ENCODE measurements at places on chromosomes 6 and 20. TPM values are rescaled to one million over a fixed set of nuclear protein-coding genes. Genes with fewer than 3 reads are reported as not detected.

DNA sequence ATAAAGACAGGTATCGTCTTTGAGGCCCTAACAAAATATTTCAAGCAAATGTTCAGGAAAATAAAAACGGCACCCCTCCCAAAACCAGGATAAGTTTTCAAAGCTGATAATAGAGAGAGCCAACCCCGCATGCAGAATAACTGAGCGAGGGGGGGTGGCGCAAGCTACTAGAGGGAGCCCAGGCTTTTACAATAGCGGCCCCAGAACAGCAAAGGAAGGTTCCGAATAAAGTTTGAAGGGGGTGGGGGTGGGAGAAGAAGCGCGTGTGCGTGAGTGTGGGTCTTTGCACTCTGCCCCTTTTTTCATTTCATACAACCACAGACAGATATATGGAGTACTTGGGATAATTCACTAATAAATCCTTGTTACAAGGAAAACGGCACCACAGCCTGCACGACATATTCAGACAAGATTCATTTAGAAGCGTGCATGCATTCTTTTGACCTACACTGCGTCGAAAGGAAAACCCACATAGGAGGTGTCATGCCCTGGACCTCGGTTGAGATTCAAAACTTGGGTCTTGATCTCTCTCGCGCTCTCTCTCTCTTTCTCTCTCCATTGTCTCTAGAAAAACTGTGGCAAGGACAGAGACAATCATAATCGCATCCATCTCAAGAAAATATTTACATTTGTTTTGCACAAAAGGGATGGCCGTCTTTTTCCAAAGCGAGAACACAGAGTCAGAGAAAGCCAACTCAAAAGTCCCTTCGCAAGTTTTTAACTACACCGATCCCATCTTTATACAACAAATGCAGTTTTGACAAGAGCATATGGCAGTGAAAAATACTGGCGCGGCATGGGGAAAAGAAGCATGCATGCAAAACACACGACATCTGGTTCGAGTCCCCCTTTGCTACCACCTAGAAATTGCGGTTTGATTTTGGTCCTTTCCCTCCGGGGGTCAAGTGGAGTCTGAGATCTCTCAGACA lies 1.6 kb downstream of the OLIG3 start:
- peaks cover 54% of the 10 kb centered on the region for H3K4me1 ChIP-seq
- H3K36me3 ChIP-seq: no peaks in the 10 kb centered on the region
- no peak for DNase-seq
- no peak overlapping the region for H3K27ac ChIP-seq
- H3K27me3 ChIP-seq: peaks cover 100% of the 10 kb centered on the region
- peak overlapping the region; percentile 34 for H3K4me3 ChIP-seq

- peaks cover 32% of the 10 kb centered on the region for H3K4me1 ChIP-seq
- no peak for DNase-seq
- peaks cover 5% of the 10 kb centered on the region for H3K36me3 ChIP-seq
- H3K4me3 ChIP-seq: no peak overlapping the region
These were observed 6.0 kb upstream of the RBM38 start for GRCh38 chr20:57384953-57385761.

The ZBP1 gene
- total RNA-seq: not detected

The THBD gene
- 13.8 TPM for total RNA-seq

GRCh38 chr20:4555188-4555890 lies 166.4 kb upstream of the PRND start:
- peaks cover 14% of the 10 kb centered on the region for H3K27me3 ChIP-seq
- H3K4me3 ChIP-seq: no peak overlapping the region
- H3K36me3 ChIP-seq: no peaks in the 10 kb centered on the region
- H3K4me1 ChIP-seq: no peaks in the 10 kb centered on the region
- no peak for DNase-seq
- no peak overlapping the region for H3K27ac ChIP-seq

DNA sequence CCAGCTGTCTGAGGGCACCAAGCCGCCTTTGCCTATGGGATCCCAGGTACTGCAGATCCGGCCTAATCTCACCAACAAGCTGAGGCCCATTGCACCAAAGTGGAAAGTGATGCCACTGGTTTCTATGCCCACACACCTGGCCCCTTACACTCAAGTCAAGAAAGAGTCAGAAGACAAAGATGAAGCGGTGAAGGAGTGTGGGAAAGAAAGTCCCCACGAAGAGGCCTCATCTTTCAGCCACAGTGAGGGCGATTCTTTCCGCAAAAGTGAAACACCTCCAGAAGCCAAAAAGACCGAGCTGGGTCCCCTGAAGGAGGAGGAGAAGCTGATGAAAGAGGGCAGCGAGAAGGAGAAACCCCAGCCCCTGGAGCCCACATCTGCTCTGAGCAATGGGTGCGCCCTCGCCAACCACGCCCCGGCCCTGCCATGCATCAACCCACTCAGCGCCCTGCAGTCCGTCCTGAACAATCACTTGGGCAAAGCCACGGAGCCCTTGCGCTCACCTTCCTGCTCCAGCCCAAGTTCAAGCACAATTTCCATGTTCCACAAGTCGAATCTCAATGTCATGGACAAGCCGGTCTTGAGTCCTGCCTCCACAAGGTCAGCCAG lies 283.0 kb downstream of the TSHZ2 start:
- H3K27me3 ChIP-seq: no peaks in the 10 kb centered on the region
- H3K36me3 ChIP-seq: no peaks in the 10 kb centered on the region
- H3K4me1 ChIP-seq: no peaks in the 10 kb centered on the region
- H3K27ac ChIP-seq: no peak overlapping the region

DNA sequence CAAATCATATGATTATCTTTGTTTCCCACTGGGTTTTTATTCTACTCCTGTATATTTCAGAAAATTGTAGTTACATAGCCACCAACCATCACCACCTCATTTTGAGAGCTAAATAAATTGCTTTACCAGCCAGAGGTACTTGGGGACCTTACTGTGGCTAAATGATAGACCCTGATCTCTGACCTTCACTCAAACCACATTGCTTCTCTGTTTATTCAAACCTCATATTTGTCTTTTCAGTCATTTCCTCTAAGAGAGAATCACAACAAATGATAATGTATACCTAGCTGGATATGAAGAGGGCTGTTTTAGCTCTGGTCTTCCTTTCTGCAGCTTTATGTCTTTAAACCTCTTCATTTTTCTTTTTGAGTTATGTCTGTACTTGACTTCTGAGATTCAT lies 142.8 kb downstream of the ADGB start:
- no peak for DNase-seq
- H3K4me1 ChIP-seq: no peaks in the 10 kb centered on the region
- H3K36me3 ChIP-seq: no peaks in the 10 kb centered on the region
- H3K27me3 ChIP-seq: no peaks in the 10 kb centered on the region
- H3K27ac ChIP-seq: no peak overlapping the region

The NKX2-4 gene
- total RNA-seq: not detected

The AKAP12 gene
- total RNA-seq: 13.1 TPM

The MUC22 gene
- 0.08 TPM for total RNA-seq

GRCh38 chr20:31764641-31765305 lies 25.7 kb downstream of the TPX2 start:
- no peaks in the 10 kb centered on the region for H3K27me3 ChIP-seq
- H3K4me3 ChIP-seq: no peak overlapping the region
- no peak overlapping the region for H3K27ac ChIP-seq
- H3K4me1 ChIP-seq: no peaks in the 10 kb centered on the region
- no peak for DNase-seq
- no peaks in the 10 kb centered on the region for H3K36me3 ChIP-seq

The C20orf202 gene
- 0.41 TPM for total RNA-seq

- H3K4me1 ChIP-seq: no peaks in the 10 kb centered on the region
- peaks cover 6% of the 10 kb centered on the region for H3K36me3 ChIP-seq
- peak overlapping the region; percentile 27 for H3K4me3 ChIP-seq
These were observed 124.6 kb downstream of the WDR27 start for GRCh38 chr6:169577236-169577635.

The FAM209B gene
- 0.47 TPM for total RNA-seq

GRCh38 chr6:119261944-119262284 lies 87.6 kb downstream of the MAN1A1 start:
- H3K27ac ChIP-seq: no peak overlapping the region
- DNase-seq: no peak
- H3K36me3 ChIP-seq: no peaks in the 10 kb centered on the region

The SGK1 gene
- total RNA-seq: 25.8 TPM

DNA sequence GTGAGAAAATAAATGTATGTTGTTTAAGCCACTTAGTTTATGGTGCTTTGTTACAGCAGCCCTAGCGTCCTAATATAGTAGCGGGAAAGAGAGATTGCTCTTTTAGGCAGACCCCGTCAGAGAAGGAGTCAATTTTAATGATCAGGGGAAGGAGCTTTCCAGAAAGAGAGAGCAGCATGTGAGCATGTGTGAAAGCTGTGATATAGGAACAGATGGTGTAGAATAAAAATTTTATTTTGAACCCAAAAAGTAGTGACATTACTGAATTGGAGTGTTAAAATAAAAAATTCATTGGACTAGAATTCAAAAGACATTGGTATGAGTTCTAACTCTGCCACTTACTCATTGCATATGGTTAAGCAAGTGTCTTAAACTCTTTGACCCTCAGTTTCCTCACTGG lies 119.8 kb downstream of the PDE7B start:
- no peak overlapping the region for H3K4me3 ChIP-seq
- peaks cover 13% of the 10 kb centered on the region for H3K4me1 ChIP-seq
- no peaks in the 10 kb centered on the region for H3K36me3 ChIP-seq
- H3K27me3 ChIP-seq: no peaks in the 10 kb centered on the region

GRCh38 chr6:106279179-106279578 lies 46.4 kb downstream of the ATG5 start:
- H3K4me3 ChIP-seq: no peak overlapping the region
- H3K27me3 ChIP-seq: no peaks in the 10 kb centered on the region
- no peak overlapping the region for H3K27ac ChIP-seq
- no peak for DNase-seq

DNA sequence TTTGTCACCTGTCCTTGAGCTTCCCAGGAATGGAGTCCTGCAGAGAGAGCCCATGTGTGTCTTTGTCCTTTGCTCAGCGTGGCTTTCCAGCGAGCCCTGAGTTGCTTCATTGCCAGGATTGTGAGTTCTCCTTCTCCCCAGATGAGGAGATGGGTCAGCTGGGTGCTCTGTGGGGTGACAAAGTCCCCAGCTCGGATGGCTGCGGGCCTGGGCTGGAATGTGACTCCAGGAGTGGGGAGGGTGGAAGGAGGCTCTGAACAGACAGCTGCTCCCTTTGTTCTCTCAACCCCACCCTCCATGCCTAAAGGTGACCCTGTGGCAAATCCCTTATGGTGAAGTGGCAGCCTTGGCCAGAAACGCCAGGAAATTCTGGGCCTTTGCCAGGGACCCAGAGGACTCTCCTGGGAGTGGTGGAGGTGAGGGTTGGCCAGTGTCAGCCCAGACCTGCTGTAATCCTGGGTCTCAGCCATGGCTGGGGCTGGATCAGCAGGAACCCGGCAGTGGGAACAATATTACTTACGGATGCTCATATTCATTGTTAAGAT lies 44.4 kb upstream of the CST5 start:
- no peaks in the 10 kb centered on the region for H3K36me3 ChIP-seq
- H3K27me3 ChIP-seq: peaks cover 14% of the 10 kb centered on the region
- DNase-seq: no peak
- H3K4me1 ChIP-seq: peaks cover 14% of the 10 kb centered on the region
- H3K27ac ChIP-seq: no peak overlapping the region

The PKIB gene
- 0.30 TPM for total RNA-seq

DNA sequence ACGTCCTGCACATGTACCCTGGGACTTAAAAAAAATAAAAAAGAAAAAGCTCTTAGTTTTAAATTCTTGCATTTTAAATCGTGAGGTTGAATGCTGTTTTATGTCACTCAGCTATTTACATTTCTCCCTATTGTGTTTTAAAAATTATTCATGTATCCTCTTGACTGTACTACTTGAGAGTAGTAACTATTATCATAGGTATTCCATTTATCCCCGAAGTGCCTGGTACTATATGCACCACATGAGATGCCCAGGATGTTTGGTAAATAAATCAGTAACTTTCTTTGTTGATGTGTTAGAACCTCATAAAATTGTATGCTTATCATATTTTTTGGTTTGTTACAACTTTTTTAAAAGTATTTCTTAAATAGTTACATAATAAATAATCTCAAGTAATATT lies 18.4 kb downstream of the MAP3K4 start:
- H3K36me3 ChIP-seq: no peaks in the 10 kb centered on the region
- no peak overlapping the region for H3K4me3 ChIP-seq
- peaks cover 60% of the 10 kb centered on the region for H3K4me1 ChIP-seq
- no peak for DNase-seq

DNA sequence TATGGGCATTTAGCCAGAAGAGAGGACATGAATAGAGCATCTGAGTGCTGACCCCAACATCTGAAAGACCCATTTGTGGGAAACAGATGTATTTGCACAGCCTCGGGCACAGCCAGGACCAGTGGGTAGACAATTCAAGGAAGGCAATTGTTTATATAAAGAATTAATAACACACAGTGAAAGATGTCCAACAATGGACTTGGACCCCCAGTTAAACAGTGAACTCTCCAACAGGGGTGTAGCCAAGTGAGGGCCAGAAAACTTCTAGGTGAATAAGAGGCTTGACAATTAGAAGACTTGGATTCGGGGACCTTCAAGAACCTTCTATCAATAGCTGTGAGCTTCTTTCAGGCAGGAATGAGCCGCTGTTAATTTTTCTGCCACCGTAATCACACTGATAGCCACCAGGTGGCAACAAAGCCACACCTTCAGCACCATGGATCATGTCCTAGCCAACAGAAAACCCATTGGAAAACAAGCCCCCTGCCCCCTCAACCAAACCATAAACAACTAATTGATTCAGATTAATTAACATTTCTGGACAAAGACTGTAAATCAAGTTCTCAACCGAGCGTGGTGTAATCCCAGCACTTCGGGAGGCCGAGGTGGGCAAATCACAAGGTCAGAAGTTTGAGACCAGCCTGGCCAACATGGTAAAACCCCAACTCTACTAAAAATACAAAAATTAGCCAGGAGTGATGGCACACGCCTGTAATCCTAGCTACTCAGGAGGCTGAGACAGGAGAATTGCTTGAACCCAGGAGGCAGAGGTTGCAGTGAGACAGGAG lies 8.8 kb upstream of the SRSF6 start:
- no peak overlapping the region for H3K27ac ChIP-seq
- no peak overlapping the region for H3K4me3 ChIP-seq

GRCh38 chr6:118843685-118844390 lies 50.1 kb upstream of the ASF1A start:
- H3K4me3 ChIP-seq: no peak overlapping the region
- H3K4me1 ChIP-seq: no peaks in the 10 kb centered on the region
- H3K27ac ChIP-seq: no peak overlapping the region
- peaks cover 8% of the 10 kb centered on the region for H3K36me3 ChIP-seq
- H3K27me3 ChIP-seq: no peaks in the 10 kb centered on the region

The UBD gene
- total RNA-seq: not detected

DNA sequence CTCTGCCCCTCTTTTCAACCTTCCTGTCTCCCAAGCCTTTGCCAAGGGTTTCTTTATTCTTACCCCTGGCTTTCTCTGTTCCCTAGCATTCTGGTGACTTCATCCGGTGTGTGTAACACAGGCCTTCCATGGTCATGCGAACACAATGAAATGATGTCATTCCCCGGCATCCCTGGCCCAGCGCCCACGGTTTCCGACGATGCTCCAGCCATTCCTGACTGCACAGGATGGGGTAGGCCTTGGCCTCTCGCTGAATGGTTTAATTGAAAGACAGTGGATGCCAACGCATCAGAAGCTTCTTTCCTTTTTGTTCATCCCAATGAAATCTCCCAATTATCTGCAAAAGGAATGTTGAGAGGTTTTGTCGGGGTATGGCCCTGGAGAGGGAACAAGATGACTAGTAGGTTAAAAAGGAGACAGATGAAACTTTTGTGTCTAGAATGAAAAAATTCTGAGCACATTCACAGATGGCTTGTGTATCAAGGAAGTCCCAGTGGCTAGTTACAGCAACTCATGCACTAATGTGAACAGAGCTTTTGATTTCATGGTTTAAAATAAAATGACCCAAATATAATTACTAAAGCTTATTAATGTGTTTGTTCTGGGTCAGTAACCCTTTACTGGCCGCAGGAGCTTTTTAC lies 655.0 kb downstream of the QKI start:
- H3K27me3 ChIP-seq: no peaks in the 10 kb centered on the region
- peak; percentile 81 for DNase-seq
- H3K36me3 ChIP-seq: no peaks in the 10 kb centered on the region
- H3K27ac ChIP-seq: peak overlapping the region; percentile 75
- no peak overlapping the region for H3K4me3 ChIP-seq

All from left ventricle myocardium inferior (tissue), 1 donor.